ENCODE measurements at places on chromosomes 1 and 21.

DNA sequence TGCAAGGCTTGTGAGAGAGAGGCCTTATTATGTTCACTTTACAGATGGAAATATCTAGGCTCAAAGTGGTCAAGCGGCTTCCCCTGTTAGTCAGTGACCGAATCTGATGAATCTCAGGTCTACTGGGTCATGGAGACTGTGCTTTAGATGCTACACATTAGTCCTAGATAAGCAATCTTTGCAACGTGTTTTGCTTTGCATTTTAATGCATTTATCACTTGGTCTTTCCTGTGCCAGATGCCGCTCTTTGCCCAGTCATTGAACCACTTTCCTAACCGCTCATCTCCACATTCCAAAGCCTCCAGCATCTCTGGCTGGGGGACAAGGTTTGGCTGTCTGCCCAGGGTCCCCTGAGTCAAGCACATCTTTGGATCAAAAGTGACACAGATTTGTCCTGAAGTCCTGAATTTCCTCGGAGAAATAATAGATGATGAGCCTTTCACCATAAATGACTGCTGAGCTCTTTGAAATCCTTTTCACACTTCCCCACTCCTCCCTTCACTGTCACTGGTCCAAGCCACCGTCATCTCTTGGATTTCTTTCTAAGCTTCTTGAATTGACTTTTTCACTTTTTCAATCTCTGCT is 96.0 kb upstream of the USP24 start:
- no peak for DNase-seq

GRCh38 chr1:88973520-88974137 is 18.8 kb downstream of the KYAT3 start:
- no peak for DNase-seq

DNA sequence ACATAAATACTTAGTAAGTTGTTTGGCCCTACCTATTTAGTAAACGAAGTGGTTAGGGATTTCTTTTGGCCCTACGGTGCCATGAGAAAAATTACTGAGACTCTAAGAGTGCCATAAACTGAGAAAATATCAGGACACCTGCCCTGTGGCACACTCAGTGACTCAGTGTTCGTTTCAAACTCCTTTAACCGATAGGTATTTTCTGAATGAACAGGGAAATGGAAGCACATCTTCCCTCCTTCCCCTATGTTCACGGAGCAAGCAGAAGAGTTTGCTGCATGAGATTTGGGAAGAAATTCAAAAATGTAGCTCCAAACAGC is 134.2 kb downstream of the KAZN start:
- no peak for DNase-seq

DNA sequence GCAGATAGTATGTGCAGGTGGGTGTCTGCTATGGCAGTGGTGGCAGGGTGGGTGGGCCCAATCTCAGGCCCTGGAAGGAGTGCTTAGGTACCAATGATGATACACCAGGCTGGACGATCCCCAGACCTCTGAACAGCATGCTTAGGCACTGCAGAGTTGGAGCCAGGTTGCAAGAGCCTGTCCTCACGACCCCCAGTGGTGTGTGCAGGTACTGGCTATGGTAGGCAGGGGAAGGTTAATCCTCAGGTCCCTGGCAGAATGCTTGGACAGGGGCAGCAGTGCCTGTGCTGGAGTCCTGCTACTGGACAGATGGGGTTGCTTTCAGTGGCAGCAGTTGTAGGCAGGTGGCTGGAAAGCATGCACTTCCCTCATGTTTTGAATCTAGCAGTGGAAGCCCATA is 100.5 kb upstream of the NEK7 start:
- no peak for DNase-seq

- DNase-seq, result no peak
Measured at GRCh38 chr1:98668733-98669132, 7.2 kb downstream of the SNX7 start.

DNA sequence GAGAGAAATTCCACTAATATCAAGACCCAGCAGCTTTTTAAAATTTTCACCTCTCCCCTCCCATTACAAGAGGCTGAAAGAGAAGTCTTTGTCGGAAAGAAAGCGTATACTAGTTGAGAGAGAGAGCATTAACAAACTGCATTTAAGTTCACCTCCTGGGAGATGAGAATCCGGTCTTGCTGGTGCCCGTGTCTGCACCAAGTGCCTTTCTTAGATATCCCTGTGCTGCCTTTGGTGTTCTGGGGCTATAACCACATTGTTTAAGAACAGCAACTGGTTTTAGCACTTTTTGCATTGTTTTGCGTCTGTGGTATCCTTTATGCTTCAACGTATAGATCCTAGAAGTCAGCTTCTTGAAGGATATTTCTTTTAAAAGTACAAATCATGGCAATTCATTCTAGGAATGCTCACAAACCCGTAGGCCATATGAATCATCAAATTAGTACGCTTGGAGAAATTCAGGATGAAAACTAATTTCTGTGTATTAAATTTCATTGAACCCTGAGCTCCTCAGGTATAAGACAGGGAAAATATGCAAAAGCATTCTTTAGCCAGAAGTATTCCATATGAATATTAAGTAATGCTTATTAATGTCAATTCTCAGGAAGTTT is 3.4 kb upstream of the RPE65 start:
- no peak for DNase-seq

GRCh38 chr1:183164963-183165362 is 21.1 kb upstream of the LAMC2 start:
- no peak for DNase-seq

GRCh38 chr1:204465546-204466415 is 28.8 kb downstream of the PIK3C2B start:
- DNase-seq, result no peak

GRCh38 chr1:62394646-62395045 is 42.2 kb upstream of the USP1 start:
- DNase-seq, result no peak

DNA sequence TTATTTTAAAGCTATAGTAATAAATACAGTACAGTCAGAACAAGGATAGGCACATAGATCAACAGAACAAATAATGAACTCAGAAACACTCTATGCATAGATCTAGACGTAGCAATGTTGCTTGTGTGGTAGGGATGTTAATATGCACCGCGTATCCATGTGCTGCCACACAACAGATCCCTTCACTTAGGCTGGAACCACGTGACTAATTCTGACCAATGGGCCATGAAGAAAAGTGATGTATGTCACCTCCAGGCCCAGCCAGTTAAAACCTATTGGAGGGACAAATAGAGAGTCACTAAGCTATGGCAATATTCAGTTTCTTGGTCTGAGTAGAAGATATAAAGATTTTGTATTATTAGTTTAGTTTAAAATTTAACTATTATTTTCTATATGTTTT is 91.4 kb downstream of the ADAMTS1 start:
- DNase-seq, result no peak

DNA sequence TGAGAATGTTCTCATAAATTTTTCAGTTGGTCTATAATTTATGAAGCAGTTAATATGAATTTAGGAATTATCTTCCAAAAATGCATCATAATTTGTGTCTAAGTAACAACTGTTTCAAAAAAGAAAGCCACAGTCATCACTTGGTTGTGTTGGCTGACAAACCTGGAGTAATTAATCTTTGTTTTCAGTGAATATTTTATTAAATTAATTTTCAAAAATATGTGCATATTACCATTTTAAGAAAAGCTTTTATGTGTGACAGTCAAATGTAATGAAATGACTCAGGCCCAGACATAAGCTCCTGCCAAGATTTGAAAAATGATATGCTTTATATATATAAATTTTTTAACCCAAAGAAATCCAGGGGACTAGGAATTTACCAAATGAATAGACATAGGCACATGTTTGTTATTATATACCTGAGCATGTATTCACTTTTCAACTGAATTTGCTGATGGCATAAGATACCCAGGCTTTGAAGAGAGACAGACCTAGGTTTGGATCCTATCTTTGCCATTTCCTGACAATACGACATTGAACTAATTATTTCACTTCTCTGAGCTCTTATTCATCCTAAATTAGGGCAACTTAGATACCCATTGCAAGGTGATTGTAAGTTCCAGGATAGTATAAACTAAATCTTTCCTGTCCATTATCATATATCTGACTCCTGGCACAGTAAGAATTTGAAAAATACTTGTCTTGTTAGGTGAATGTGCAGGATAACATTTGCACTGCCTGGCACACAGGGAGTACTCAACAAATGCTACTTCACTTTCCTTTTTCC is 729.5 kb upstream of the ADGRL2 start:
- no peak for DNase-seq

- DNase-seq, result no peak
Measured at GRCh38 chr1:203074610-203075009, 11.2 kb downstream of the MYOG start.

DNA sequence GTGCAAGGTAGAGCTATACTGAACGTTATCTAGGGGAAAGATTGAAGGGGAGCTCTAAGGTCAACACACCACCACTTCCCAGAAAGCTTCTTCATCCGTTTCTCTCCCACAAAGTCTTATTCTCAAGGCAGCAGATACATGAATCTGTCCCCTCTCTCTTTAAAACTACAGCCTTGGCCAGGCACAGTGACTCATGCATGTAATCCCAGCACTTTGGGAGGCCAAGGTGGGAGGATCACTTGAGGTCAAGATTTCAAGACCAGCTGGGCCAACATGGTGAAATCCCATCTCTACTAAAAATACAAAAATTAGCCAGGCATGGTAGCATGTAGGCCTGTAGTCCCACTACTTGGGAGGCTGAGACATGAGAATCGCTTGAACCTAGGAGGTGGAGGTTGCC is 8.1 kb downstream of the CYP4X1 start:
- no peak for DNase-seq

DNA sequence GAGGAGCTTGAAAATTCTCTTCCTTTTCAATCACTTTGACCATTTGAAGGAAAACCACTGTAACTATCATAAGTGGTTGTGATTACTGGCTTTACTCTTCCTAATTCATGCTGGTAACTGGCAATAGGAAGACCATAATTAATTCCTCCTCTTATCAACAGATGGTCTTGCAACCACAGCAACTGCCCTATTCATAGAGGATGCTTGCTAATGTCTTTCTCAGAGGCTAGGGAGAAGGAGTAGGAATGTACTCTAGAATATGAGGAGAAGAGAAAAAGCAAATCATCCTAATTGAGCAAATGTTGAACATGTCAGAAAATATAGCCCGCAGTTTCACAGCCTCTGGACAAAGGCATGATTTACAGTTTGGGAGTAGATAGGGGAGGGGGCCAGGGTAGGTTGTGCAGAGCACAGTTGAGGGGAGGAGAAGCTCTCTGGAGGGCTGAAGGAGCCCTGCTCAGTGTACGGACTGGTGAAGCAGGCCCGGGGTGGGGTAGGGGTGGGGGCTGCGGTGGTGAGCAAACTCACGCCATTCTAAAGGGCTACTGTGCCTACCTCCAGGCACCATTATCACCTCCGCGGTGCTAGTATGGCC is 192.9 kb downstream of the PCP4 start:
- DNase-seq, result no peak

GRCh38 chr1:198880818-198881597 is 242.2 kb downstream of the PTPRC start:
- peak; percentile 15 for DNase-seq

DNA sequence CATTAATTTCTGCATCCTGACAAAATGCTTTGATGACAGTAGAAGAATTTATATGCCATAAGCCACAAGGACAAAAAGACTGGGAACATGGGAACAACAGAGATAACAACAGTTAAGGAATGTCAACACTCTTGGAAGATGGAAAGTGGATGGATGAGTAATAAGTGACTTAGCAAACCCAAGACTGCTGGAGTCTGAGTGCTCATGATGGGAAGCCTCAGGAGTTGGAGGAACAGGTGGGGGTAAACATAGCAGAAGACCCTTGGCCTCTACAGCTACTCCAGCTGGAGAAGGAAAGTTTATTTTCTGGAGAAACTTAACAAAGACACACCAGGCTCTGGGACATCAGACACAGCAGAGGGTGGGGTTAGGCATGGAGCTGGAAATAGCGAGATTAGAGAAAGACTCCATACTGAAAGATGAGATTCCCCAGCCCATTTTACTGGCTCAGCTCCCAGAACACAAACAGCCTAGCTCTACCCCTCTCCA is 13.6 kb downstream of the G0S2 start:
- no peak for DNase-seq

GRCh38 chr1:2875707-2876561 is 74.4 kb upstream of the TTC34 start:
- DNase-seq, result no peak

- no peak for DNase-seq
Measured at GRCh38 chr1:234769284-234769985, 159.5 kb upstream of the IRF2BP2 start.

GRCh38 chr1:82762829-82763532 is 962.2 kb downstream of the ADGRL2 start:
- no peak for DNase-seq

DNA sequence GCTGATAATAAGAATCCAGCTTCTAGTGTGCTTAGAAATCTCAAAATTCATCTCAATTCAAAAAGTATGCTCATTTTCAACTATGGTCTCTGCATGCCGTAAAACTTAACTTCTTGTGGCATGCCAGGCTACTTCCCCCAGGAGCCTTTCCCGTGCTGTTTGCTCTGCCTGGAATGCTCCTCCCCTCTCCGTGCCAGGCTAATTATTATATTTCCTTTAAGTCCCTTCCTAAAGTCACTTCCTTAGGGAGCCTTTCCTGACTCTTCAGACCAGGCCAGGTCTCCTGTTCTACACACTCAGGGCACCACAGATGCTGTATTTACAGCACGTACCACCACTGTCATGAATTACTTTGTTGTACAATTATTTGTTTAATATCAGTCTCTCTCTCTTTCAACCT is 67.1 kb upstream of the PPP2R5A start:
- no peak for DNase-seq

- DNase-seq, result no peak
Measured at GRCh38 chr1:216826646-216827045, 103.4 kb upstream of the ESRRG start.

GRCh38 chr1:206982216-206982615 is 12.0 kb upstream of the FCAMR start:
- peak; percentile 45 for DNase-seq

DNA sequence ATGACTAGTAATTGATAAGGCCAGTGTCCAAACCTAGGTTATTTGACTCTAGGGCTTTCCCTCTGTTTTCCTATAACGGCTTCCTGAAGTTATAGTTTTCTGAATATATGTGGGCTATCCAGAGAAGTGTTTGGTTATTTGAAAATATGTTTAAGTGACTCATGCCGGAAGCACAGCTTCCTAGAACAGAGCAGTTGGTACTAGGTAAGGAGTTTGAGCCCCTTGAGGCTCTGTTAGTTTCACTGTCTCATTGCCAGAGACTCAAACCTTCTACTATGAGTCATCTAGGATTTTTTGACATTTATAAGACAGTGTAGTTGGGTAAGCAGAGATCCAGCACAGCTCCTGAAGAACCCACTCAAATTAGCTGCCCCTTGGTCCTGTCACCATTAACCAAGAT is 27.1 kb upstream of the LEPR start:
- no peak for DNase-seq

DNA sequence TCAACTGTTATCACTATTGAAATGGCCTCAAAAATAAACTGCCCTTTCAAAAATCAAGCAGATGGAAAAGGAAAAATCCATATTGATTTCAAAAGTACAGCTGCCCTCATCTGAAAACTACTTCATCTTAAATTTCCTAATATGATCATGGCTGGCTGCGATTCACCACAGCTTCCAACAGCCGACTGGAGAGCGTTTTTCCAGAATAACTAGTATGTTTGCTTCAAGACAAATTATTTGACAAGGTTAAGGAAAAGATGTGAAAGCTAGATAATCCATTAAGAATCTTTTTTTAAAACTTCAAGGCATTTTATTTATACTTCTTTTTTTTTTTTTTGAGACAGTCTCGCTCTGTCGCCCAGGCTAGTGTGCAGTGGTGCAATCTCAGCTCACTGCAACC is 4.1 kb upstream of the DEGS1 start:
- no peak for DNase-seq

- DNase-seq, result no peak
Measured at GRCh38 chr21:29098156-29098555, 24.7 kb upstream of the CCT8 start.
